Left renal pelvis (tissue), 4 donors: ENCODE measurements at places on chromosomes 3 and 15. TPM values are rescaled to one million over a fixed set of nuclear protein-coding genes. Genes with fewer than 3 reads are reported as not detected.

DNA sequence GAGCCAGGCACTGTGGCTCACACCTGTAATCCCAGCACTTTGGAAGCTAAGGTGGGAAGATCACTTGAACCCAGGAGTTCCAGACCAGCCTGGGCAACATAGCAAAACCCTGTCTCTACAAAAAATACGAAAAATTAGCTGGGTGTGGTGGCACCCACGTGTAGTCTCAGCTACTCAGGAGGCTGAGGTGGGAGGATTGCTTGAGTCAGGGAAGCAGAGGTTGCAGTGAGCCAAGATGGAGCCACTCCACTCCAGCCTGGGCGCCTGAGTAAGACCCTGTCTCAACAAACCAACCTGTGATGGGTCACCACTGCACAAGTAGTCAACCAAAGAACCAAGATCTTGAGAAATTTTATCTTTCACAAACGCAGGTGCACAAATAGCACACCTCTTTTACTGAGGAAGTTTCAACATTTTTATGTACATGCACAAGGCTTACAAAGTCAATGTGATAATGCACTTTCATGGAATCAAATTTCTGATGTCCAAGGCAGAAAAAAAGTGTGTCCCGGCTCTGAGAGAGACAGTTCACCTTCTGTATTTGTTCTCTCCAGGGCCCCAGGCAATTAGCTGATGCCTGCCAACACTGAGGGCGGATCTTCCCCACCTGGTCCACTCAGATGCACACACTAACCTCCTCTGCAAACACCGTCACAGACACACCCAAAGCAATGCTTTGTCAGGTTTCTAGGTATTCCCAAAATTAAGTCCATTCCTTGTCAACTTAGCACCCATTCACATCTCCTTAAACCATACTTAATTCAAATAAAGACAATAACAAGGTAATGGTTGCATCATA is 12.4 kb downstream of the ACAA1 start:
- no peak for DNase-seq

Gene CCNB2
- polyA plus RNA-seq = 48.9 TPM

Gene DAPK2
- polyA plus RNA-seq = 13.6 TPM

DNA sequence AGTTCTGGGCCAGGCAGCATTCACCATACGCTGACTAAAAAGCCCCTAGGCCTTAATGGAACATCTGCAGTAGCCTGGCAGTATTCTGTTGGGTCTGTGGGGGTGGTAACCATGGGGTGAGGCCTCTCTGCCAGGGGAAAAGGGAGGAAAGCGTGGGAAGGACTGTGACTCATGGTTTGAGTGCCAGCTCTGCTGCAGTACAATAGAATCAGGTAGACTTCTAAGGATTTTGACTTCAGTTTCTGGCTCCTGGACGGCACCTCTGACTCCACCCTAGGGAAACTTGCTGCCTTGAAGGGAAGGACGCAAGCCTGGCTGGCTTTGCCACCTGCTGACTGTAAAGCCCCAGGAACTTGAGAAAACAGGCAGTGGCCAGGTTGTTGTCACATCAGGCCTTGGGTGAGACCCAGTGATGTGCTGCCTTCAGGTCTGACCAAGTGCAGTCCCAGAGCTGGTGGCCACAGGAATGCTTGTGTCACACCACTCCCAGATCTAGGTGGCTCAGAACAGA is 148.6 kb downstream of the SUCNR1 start:
- DNase-seq = no peak

DNA sequence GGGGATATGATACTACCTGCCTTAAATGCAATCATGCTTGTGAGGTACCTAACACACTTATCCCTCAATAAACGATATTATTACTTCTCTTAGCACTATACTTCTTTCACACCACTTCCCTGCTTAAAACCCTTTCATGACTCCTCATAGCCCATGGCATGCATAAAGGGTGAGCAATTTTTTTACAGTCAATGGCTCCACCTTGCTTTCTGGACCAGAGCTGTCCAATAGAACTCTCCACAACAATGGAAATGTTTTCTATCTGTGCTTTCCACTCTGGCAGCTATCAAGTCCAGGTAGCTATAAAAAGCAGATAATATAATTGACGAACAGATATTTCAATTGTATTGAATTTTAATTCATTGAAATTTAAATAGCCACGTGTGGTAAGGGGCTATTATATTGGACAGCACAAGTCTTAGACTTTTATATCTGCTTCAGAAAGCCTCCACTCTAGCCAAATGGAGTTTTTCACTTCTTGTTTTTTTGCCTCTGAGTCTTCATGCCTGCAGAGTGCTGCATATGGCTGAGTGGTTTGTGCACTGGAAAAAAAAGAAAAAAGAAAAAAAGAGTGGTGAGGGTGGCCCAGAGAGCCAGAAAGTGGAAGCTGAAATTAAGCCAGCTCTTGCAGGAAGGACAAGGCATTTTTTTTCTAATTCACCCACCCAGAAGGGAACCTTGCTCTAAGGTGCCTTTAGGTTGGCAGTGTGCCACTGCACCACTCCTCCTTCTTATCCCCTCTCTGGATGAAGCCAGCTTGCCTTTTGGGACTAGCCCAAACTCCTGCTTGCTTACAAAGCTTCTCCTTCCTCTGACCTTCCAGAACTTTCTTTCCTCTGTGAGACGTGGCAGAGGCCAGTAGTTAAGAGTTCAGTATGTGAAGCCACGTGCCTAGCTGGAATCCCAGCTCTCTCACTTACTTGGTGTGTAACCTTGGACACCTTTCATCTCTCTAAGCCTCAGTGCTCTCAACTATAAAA is 239.0 kb upstream of the LRTM1 start:
- DNase-seq = no peak

DNA sequence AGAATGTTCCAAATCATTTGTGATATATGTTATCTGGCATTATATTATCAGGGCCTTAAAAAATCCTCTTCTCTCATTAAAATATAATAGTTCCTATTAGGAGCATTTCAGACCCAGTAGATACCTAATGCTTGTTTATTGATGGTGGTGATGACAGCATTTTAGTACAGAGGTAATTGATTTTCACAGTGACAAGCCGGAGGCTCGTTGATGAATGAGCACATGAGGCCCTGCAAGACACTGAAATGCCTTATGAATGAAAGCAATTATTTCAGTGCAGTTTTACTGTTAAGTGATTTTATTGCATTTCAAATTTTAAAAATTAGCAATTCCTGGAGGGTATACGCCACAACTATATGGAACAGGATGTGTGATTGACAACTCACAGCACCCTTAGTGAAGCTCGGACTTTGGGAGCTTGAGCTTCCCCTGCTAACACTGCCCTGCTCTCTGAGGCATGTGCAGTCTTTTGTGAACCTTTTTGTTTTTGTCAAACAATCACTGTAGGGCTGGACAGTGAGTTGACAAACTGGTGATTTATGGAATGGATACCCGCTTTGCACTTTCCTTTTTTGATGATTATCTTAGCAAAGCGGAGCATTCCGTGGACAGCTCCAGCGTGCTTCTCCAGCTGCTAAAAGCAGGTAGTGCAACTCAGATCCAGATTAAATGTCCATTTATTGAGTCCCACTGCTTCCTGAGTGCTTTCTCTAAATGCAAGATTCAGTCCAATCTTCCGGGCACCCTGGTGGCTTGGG is 187.0 kb upstream of the ATP10A start:
- no peak for DNase-seq

GRCh38 chr3:9942934-9943690 is 9.1 kb downstream of the PRRT3 start:
- DNase-seq = no peak

Gene GOLGA6A
- 0.66 TPM for polyA plus RNA-seq
